ENCODE measurements at places on chromosomes 6 and 20.
A peak's percentile ranks its signal among the peaks of the same experiment; 100 is the strongest.

DNA sequence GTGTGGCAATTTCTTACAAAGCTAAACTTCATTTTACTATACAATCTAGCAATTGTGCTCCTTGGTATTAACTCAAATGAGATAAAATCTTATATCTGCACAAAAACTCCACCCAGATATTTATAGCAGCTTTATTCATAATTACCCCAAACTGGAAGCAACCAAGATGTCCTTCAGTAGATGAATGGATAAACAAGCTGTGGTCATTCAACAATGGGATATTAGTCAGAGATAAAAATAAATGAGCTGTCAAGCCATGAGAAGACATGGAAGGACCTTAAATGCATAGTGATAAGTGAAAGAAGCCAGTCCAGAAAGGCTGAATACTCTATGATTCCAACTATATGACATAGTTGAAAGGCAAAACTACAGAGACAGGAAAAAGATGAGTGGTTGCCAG is 98.9 kb upstream of the BMP2 start:
- DNase-seq: no peak

- no peak for DNase-seq
Measured at GRCh38 chr6:98828941-98829411, 5.4 kb upstream of the POU3F2 start.

GRCh38 chr6:151702851-151703658 is 104.4 kb upstream of the ESR1 start:
- DNase-seq: no peak

DNA sequence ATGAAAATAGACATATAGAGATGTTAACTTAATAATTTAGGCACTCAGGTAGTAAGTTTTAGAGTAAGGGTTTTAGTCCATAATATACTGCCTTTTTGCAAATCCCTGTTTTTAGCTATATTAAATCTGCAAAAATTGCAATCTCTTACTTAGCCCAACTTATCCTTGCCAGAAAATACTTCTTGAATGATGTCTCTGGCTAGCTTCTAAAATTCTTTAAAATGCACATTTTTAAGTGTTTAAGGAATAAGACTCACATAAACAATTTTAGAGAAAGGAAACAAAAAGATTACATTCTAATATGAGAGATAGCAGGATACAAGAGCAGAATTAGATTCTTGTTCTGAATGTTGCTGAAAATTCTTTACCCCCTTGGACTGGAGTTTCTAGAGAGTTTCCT is 25.8 kb upstream of the RFPL4B start:
- DNase-seq: no peak

GRCh38 chr20:2005831-2006426 is 12.1 kb upstream of the PDYN start:
- DNase-seq: peak; percentile 9

- DNase-seq: no peak
Measured at GRCh38 chr20:36472637-36473090, 68.7 kb upstream of the MYL9 start.

DNA sequence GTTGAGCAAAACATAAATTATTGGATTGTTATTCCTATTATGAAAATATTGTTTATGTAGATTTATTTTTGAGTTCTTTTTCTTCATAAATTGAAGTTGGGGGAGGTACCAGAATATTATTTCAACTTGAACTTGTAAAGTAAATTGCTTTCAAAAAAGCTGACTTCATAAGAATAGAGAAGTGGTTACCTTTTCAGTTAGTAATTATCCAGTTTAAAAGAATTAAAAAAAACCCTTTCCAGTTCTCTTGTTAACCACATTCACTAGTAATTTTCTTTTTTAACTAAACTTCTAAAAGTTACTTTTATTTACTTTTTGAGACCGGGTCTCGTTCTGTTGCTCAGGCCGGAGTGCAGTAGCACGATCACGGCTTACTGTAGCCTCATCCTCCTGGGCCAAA is 124.3 kb downstream of the CDKAL1 start:
- DNase-seq: no peak

DNA sequence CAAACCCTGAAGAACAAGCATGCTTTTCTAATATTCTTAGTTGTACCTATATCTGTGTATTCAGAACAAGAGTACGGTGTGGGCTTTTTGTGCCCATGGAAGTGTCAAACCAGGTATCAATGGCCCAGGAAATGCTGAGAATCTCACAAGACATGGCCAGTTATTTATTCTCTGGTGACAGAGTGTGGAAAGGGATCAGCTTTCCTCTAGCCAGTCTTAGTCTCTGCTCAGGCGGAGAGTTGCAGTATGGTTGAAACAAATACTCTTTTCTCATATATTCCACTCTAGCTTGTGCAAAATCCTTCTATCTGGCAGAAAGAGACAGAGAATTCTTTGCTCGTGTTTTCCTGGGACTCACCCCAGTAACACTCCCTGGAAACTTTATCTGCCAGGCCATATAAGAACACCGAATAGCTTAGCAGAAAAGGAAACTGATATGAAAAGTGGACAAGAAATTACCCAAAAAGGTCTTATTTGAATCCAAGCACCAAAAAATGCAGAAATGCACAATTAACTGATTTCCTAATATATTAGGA is 173.3 kb upstream of the RSPO3 start:
- no peak for DNase-seq

- DNase-seq: no peak
Measured at GRCh38 chr6:48671505-48671904, 560.5 kb upstream of the PTCHD4 start.

- DNase-seq: no peak
Measured at GRCh38 chr6:760982-761955, 68.3 kb upstream of the EXOC2 start.

GRCh38 chr6:6840831-6841291 is 252.3 kb downstream of the LY86 start:
- no peak for DNase-seq

GRCh38 chr6:4336778-4337442 is 201.5 kb upstream of the ECI2 start:
- no peak for DNase-seq

- no peak for DNase-seq
Measured at GRCh38 chr6:143531720-143532499, 20.4 kb upstream of the FUCA2 start.

DNA sequence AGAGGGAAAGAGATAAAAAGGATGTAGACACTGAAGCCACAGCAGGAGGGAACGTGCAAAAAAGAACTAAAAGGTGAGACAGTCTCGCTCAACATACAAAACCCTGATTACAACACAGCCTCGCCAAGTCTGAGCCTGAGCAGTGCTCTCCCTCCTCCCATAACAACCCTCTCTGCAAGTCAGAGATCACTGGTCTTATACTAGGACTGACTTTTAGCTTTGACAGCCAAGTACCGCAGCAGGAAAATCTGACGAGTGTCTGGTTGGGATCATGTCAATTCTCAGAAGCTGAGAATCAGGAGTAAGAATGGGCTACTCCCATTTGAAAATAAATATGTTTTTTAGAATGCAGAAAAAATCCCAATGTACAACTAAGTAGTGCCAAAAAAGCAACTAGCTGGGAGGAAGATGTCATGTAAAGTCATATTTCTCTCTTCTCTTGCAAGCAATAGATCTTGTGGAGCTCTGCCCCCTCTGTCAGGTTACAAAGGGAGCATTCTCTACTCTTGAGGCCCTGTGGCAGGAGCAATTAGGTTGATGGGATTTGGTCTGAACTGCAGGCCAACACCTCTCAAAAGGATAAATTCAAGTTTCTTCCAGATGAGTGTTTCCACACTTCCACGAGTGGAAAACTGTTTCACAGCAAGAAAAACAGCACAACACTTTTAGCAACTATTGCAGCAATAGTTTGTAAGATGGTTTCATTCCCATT is 118.9 kb upstream of the COL21A1 start:
- no peak for DNase-seq

DNA sequence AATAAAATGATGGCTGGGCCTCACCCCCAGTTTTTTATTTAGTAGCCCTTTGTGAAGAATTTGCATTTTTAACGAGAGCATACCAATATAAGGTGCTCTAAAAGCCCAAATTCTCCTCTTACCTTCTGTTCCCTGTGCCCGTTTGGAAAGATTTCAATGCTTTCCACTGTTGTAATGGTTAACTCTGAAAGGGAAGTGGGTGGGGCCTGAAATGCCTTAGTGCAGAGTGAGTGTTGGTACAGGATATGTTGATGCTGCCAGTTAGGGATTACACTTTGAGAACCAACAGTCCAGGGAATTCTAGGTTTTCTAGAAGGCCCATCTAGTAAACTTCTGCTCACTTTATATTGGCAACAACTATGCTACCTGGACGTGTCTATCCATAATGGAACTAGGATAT is 562.7 kb upstream of the NRSN1 start:
- no peak for DNase-seq

DNA sequence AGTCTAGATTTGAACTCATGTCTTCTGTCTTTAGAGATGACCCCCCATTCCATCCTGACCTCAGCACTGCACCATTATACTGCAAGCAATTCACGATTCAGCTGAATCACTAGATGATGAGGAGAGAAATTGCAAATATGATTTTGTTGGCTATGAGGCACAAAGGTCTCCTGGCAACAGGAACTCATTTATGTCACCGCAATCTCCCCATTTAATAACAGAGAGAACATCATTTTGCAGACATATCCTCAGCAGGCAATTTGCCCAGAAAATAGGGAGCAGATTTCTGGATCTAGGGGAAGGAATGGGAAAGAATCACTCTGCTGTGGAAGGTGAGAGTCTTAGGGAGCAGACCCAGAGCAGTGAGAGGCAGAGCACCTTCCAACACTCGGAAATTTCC is 303.0 kb downstream of the PAX1 start:
- DNase-seq: no peak

- no peak for DNase-seq
Measured at GRCh38 chr6:150470960-150471665, 102.3 kb downstream of the IYD start.

DNA sequence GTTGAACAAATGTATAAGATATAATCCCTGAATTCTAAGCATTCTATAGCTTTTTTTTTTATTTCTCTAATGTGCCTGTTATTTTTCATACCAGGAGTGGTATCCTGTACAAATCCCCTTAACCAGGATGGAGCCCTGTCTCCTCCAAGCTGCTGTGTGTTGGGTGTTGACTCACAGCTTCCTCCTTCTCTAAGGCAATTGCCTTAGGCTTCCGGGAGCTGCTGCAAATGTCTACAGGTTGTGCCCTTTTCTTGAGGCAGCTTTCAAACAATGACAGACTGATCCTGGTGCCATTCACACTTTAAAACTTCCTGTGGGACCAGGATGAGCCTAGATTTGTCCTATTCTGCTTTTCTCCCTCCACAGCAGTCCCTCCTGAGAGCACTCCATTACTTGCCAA is 173.2 kb downstream of the BTBD3 start:
- DNase-seq: no peak

DNA sequence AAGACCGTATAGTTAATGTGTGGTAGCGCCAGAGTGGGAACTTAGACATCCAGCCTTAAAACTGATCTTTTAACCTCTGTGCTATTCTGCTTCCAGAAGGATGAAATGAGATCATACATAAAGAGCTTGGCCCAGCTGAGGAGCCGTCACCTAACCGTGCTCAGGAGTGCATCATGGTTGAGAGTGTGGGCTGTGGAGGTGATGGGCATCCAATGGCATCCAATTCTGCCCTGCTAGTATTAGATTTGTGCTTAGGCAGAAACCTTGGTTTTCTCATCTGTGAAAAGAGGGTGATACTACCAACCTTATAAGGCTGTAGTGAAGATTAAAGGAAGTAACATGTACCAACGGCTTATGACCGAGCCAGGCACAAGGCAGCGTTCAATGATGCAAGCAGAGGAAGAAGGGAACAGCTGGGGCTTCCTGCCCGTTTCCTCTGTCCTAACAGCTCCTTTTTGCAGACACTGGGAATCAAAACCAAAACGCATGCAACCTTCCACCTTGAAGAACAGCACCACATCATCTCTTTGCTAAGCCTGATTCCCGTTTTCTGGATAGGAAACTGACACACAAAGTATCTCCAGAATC is 1.3 kb downstream of the SLC22A16 start:
- no peak for DNase-seq

- no peak for DNase-seq
Measured at GRCh38 chr20:22466447-22467171, 117.8 kb downstream of the FOXA2 start.

- no peak for DNase-seq
Measured at GRCh38 chr20:33009214-33010132, 2.0 kb downstream of the BPIFB2 start.

GRCh38 chr6:169791721-169792131 is 40.3 kb downstream of the ERMARD start:
- no peak for DNase-seq

DNA sequence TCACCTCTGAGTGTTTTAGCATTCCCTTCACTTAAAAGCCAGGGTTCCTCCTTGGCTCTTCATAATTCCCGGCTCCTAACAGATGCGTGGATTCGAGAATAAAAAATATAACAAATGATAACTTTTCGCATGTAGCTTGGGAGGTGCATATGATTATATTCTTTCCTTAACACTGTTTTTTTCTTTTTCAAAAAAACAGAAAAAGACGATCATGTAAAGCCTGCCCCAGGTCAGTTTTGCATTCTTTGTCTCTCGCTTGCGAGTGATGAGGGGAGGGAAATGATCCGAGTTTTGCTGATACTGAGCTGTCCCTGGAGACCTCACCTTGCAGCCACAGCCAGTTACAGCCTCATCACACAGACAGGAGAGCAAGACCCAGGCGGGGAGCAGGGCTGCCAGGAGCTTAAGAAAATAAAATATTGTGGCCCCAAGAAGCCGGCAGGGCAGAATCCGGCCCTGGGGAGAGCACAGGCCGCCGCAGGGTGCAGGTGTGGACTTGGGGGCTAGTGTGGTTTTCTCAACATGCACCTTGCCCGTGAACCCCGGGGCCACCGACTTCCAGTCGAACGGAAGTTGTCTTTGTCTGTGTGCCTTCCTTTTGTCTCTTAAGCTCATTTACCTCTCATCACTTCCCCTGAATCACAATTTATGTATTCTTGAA is 301.8 kb downstream of the TAF4 start:
- DNase-seq: no peak

DNA sequence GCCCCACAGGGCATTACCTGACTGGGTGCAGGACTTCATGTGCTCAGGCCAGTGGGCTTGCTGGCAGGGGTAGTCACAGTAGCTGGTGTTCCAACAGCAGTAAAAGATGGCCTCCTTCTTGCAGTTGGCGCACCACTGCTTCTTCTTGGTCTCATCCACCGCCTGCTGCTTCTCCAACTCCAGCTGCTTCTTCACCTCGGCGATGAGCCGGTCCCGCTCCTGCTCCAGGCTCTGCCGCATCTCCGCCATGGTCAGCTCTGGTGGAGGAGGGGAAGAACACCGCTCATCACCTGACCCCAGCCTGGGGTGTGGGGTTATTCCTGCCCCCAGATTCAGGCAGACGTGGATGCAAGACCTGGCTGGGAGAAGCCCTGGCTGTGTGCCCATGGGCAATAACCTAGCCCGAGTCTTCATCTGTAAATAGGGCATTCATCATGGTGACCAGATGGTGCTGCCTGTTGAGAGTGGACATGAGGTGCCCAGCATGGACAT is 132.2 kb downstream of the ZMYND8 start:
- DNase-seq: no peak

DNA sequence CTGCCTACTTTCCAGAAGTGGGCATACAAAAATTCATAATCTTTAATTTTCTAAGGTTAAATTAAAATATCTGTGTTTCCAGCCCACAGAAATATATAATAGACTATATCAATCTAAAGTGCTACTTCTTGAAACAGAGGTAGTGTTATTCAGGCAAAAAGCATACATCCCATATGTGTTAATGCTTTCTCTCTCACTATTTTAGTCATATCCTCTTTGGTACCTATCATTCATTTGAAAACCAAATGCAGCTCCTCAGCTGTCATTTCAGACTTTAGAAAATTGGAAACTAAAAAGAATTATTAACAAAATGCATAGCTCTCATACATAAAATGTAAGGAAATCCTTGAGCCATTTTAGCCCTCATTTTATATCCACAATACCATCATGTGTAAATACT is 925 bp downstream of the FHL5 start:
- DNase-seq: no peak

GRCh38 chr6:166411721-166412151 is 29.0 kb upstream of the MPC1 start:
- DNase-seq: no peak

Data from amniotic stem cell (primary cell).